ENCODE measurements at places on chromosomes 5 and 9.
A peak's percentile ranks its signal among the peaks of the same experiment; 100 is the strongest.

GRCh38 chr9:126093771-126094170 lies 232.9 kb upstream of the MVB12B start:
- no peak for DNase-seq

GRCh38 chr5:148084269-148084668 lies 20.5 kb downstream of the SPINK5 start:
- no peak for DNase-seq

DNA sequence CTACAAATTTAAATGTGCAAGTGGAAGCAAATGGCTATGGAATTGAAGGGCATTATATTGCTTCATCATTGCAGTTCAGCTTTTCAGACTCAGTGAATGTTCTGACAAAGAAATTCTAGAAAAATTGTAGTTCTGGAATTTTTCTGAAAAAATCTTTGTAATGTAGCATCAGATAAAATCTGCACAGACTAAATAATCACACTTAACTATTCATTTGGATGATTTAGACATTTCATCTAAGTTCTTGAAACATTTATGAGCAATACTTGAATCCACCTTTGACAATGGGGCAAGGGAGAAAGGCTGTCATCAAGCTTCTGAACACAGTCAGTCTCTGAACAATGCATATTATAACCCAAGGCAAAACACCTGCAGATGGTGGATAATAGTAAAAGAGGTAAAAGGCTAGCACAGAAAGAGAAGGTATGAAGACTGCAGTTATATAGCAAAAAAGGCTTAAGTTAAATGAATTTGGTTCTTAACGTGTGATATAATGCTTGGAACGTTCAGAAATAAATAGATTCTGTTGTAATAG lies 1352.0 kb upstream of the NUDT12 start:
- DNase-seq, result no peak

DNA sequence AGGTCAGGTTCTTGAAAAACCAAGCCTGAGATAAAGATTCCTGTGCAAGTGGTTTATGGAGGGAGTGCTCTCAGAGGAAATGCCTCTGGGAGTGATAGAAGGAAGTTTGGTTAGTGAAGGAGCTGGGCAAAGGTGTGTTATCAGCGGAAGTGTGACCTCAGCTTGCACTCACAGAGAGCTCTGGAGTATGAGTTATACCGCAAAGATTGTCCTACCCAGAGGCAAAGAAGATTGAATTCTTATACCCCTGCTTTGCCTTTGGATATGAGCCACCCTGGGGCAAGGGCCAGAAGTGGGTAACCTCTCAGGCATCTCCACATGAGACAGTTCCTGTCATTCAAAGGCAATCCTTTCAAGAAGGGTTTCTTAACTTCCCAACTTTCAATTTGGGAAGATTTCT lies 145.6 kb downstream of the MUSK start:
- DNase-seq, result peak; percentile 49

DNA sequence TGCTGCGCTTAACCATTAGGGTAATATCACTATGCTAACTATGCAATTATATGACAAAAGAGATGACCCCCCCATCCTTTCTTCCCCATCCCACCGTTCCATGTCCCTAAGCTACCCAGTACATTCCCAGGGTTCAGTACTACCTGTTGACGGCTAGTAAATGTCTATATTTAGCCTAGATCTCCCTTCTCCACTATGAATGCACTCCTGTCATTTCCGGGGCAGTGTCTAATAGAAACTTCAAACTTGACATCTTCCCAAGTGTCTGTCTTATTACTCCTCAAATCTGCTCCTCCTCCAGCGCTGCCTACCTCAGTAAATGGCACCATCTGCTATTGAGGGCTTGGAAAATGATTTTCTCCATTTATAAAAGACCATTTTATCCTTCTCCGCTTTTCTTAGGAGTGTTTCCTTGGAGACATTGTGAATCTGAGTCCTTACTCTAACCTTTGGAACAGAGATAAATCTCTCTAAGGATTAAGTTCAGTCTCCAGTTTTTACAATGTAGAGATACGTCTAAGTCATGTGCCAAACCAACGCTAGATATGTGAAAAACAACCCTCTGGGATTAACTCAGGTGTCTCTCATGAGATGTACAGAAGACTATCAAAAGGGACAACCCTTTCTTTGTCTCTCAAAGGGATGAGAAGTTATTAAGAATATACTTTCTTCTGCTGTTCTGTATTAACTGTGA lies 114.9 kb downstream of the BNC2 start:
- DNase-seq, result no peak

GRCh38 chr5:151622367-151623088 lies 31.4 kb upstream of the FAT2 start:
- no peak for DNase-seq

DNA sequence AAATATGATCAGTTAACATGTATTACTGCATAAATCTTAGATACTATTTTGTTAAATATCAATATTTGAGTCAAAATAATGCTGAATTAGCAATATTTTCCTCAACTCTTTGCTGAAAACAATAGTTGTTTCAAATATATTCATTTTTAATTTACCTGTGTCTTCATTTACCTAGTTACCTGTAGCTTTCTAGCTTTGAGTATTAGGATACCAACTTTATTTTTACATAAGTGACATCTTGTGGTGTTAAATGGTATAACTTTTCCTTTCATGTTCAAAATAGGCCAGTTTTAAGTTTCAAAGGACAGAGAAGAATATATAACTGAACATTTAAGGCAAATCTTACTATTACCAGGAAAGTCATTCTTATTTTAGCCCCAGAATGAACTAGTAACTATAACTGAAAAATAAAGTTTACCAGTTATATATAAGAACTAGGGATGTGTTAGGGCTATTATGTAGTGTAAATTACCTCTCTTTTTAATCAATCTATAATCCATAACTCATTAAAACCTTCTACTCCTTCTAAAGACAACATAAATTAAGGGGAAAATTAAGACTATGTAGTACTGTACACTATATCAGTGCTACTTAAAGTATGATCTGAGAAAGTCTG lies 25.3 kb downstream of the AP3B1 start:
- DNase-seq, result peak; percentile 30

DNA sequence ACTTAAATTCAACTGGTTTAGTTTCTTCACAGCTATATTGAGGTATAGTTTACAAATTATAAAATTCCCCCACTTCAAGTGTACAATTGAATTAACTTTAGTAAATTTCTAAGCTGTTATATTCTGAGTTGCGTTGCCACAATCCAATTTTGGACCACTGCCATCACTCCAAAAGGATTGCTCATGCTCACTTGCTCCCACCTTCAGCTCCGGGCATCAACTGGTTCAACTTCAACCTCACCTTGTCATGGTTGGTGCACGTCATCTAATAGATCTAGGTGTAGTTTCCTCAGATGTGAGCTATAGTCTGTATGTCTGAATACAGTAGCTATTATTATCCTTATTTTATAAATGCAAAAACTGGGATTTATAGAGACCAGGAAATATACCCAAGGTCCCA lies 942.5 kb upstream of the WWC1 start:
- no peak for DNase-seq

DNA sequence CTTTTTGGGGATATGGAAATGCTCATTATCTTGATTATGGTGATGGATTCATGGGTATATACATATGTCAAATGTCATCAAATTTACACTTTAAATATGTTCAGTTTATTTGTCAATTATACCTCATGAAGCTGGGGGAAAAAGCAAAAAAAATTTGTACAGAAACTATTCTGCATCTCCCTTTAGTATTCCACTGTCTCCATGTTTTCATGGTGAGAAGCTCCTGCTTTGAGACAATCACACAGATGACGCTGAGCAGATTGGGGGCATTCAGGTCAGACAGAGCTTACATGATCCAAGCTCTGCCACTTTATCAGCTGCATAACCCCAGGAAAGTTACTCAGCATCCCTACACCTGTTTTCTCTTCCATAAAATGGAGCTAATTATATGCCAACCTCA lies 101.5 kb downstream of the PLPPR1 start:
- no peak for DNase-seq

DNA sequence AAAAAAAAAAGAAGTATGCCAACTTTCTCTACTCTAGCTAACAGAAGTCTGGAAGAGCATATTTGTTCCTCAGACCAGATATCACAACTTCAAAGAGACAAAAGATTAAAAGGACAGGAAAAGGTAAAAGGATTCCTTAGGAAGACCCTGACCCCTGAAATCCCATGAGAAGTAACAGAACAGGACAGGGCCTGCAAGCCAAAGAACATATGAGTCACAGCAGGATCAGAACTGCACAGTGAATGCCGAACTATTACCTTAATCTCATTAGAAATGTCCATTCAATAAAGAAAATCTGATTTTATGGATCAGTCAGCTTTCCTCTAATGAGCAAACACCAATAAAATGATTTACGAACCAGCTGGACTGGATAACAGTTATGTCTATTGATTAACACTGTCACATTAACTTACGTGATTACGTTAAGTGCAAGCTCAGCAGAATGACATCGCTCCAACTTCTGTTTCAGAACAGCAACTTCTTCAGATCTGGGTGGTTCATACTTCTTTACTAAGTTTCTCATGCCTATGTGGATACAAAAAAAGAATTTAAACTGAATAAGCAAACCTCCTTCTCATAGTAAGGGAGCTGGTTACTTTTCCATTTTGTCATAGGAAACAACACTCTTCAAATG lies 13.6 kb downstream of the CCNH start:
- no peak for DNase-seq

DNA sequence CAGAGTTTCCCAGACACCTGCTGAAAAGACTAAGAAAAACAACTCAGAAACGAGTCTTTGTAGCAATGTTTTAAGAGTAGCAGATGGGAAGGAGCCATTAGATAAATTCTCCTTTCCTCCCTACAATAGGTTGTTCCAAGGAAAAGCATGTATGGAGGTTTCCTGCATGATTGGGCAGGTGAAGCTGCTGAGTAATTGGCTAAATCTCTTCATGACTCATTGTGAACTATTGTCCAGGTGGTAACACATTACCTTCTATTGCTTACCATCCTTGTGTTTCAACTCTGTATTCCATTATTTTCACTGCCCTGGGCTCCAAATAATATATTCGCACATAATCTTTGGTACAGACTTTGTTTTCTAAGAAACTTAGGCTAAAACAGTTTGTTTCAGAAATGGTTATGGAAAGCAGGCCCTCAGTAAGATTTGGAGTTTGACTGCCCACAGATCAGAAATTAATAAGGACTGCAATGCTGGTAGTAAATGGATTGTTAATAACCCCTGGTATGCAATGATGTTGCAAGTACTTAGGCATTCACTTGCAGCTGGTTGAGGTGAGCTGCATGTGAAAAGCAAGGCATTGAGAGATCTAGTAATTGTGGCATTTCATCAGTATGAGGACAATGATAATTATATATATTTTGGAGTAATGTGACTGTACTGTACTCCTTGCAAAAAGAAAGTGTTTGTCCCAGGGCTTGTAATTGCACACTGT lies 281.4 kb upstream of the VLDLR start:
- peak; percentile 90 for DNase-seq

GRCh38 chr9:128921881-128922763 lies 1.3 kb downstream of the PHYHD1 start:
- DNase-seq, result peak; percentile 67

DNA sequence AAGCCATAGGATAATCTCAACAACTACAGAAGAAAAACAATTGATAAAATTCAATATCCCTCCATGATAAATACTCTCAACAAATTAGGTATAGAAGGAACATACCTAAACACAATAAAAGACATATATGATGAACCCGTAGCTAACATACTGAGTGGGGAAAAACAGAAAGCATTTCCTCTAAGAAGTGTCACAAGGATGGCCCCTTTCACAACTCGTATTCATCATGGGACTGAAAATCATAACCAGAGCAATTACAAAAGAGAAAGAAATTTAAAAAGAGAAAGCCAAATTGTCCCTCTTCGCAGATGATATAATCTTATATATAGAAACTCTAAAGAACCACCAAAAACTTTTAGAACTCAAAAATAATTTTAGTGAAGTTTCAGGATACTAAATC lies 146.3 kb upstream of the RGMB start:
- no peak for DNase-seq

DNA sequence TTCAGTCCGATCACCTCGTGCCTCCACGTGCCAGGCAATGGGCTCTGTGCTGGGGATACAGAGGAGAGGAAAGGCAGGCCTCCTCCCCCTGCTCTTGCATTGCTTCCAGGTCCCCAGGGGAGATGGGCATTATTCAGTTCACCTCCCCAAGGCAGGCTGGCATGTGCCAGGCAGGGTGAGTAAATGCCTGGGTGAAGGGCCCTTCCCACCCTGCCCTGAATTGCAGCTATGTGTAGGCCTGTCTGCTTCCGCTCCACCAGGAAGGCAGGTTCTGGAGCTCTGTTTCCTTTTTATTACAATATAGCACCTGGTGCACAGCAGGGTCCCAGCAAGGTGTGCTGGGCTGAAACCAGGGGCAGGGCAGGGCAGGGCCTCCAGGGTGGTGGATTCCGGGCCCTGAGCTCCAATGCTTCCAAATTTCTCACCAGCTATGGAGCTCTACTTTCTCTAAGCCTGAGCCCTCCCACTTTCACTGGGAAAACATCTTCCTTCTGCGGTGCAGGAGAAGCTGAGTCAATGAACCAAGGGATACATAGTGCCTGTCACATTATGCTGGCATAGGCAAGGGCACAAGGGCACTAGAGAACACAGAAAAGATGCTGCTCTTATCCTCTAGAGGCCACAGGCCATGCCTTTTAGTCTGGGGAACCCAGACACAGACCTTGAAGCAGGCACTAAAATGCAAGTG lies 42.0 kb downstream of the SHB start:
- DNase-seq, result peak; percentile 48

GRCh38 chr5:66739021-66739420 lies 142.8 kb downstream of the MAST4 start:
- DNase-seq, result no peak

DNA sequence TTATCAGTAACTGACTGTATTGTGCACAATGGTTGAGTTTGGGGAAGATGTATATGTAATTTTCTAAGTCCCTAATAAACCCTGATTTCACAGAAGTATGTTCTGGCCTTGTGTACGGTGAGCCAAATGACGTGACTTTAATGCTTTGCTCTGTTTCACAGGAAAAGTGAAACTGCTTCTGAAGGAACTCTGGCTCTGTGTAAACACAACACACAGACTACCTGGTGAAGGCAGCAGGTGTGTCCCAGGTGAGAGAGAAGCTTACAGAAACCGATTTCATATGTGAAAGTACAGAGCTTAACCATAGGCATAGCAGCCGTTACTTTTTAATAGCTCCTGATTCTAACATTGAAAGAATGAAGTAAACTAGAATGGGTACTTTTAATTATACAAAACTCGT lies 31.9 kb downstream of the ICE1 start:
- peak; percentile 3 for DNase-seq

Measured in kidney tubule cell (primary cell).